ENCODE measurements at places on chromosomes 5 and 9.

DNA sequence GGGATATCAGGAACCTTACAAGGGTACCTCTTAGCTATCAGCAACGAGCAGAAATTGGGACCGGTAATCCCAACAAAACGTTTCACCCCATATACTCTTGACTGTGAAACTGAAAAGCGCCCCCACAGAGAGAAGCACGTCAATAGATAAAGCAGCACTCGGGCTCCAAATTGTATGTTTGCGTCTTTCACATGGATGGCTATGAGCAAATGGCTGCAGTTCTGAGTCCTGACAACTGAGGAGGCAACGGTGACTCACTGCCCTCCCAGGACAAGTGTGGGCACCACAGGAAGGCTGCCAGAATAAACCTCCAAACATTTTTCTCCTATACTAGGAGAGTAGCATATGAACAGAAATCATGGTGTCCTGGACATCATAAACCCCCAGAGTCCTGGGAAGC is 36.6 kb downstream of the SEMA4D start:
- peak; percentile 42 for DNase-seq

DNA sequence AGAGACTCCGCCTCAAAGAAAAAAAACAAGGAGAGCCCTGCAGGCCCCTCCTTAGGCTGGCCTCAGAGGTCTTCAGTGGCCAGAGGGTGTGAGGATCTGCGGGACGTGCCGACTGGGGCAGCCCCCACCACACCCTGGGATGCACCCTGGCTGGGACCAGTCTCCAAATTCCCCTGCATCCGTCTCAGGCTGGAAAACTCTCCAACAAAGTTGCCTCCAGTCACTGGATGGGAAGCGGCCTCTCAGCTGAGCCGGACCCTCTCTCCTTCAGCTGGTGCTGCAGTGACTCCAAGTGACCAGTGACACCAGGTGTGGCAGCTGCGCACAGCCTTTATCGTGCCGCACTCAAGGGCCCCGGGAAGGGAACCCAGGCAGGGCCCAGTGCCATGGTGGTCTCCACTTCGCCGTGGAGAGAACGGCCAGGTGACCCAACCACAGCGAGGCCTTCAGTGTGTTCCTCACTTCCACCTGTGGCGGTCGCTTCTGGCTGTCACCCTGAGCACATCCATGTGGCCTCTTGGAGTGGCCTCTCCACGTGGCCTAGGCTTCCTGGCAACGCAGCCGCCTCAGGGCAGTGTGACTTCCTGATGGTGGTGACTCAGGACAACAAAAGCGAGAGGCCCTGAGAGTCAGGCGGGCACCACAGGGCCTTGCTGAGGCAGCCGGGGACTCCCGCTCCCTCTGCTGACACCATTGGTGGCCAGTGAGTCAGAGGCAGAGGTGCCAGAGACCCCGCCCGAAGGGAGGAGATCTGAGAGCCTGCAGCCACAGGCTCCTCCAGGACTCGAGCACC is 19.3 kb upstream of the CAMSAP1 start:
- peak; percentile 81 for DNase-seq

DNA sequence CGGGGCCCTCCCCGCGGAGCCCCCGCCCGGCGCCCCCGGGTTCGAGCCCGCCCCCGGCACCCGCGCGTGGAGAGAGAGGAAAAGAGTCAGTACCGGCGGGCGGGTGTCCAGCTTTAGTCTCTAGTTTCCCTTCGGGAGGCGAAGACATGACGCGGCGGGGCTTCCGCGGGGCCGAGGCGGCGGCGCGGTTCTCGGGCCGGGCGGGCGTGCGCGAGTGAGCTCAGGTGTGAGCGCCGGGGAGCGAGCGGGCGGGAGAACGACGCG is 181 bp downstream of the DAP start:
- no peak for DNase-seq

DNA sequence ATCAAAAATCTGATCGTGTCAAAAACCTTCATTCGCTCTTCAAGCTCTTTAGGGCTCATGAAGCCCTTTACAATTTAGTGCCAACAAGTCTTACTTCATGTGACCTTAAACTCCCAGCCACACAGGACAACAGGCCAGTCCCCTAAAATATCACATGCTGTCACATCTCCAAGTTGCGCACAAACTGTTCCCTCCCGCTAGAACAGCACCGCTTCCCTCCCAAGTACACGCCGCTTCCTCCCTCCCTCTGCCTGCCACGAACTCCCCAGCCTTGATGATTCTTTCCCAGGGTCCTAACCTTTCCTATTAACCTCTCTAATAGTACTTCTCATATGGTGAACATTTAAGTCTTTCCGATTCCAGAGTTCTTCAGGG is 91.2 kb downstream of the TLE1 start:
- no peak for DNase-seq

DNA sequence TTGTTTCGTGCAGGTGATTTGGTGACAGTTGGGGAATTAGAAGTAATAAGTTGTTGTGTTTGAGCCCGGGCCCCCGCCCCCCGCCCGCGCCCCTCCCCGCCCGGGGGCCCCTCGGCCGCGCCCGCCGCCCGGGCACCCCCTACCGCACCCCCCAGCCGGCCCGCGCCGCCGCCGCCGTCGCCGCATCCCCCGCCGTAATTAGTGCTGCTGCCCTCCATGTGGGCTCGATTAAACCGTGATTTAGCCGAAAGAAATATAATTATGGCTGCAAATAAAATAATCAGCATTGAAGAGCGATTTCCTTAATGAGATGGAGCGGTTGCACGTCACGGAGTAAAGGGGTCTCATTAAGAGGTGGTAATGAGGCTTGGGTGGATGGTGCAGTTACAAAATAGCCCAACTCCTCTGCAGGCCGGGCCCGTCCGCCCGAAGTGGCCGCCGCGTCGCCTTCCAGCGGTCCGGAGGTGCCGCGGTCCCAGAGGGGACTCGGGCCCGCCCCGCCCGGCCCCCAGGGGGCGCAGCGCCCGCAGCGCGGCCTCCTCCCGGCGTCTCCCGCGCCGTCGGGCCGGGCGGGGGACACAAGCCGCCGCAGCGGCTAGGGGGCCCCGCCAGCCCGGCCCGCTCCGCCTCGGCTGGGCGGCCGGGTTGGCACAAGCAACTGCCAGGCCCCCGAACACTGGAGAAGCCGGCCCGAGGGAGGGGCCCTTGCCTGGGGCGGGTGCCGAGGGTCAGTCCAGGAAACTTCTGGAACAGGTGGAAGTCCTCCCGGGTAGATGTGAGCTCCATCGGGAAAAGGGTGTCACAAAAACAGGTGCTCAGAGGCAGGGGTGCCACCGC is 6.9 kb upstream of the OTP start:
- no peak for DNase-seq

- no peak for DNase-seq
Measured at GRCh38 chr5:169099801-169100734, 200.9 kb downstream of the SLIT3 start.

- no peak for DNase-seq
Measured at GRCh38 chr9:28651050-28651722, 1077.9 kb upstream of the C9orf72 start.

DNA sequence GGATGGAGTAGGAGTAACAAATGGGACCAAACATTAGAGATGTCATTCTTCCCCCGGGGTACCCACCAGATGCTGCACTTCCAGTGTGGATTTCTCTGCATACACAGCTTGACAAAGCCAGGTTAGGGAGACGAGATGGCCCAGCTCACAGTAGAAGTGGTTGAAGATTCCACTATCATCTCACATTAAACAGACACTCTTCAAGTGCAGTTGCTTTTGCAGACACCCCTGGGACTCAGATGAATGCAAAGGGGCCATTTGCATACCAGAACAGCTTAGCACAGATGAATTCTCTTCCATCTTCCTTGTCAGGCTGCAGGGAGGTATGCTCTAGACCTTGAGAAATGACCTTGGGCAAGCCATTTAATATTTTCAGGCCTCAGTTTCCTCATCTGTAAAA is 12.6 kb upstream of the C5orf58 start:
- DNase-seq: no peak

DNA sequence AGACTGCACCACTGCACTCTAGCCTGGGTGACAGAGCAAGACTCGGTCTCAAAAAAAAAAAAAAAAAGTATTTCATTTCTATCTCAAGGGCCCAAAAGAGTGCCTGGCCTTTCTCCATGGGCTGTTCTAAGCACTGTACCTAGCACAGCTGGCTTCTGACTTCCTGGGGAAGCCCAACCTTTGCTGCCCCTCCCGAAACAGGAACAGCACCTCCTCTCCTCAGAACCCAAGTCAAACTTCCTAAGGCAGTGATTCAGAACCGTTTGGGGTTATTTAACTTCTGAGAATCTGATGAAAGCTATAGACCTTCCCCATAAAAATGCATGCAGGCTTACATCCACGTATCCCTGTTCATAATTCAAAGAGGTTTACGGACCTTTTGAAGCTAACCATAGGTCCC is 57.8 kb downstream of the NRG2 start:
- no peak for DNase-seq

DNA sequence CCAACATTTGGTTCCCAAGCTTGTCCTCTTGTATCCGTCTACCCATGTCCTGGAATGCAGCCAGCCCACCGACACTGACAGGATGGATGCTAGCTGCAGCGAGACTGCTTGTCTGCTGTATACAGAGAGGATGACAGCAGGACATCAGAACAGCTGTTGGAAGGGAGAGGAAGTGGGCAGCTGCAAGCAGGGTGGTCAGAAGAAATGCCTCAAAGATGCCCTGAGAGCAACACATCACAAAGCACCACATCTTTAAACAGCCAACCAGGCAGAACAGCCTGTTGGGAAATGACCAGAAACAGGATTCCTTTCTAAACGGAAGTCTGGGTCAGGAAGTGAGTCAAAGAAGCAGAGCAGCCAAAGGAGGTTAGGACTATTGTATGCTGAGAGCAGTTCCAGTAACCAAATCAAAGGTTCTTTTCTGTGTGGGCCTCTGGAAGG is 219.1 kb downstream of the NDUFS4 start:
- peak; percentile 15 for DNase-seq

GRCh38 chr5:77367741-77368140 is 124.4 kb downstream of the WDR41 start:
- peak; percentile 46 for DNase-seq

- DNase-seq: no peak
Measured at GRCh38 chr5:140631831-140632365, 1.1 kb downstream of the CD14 start.

- DNase-seq: no peak
Measured at GRCh38 chr5:107604146-107604910, 66.4 kb downstream of the EFNA5 start.

DNA sequence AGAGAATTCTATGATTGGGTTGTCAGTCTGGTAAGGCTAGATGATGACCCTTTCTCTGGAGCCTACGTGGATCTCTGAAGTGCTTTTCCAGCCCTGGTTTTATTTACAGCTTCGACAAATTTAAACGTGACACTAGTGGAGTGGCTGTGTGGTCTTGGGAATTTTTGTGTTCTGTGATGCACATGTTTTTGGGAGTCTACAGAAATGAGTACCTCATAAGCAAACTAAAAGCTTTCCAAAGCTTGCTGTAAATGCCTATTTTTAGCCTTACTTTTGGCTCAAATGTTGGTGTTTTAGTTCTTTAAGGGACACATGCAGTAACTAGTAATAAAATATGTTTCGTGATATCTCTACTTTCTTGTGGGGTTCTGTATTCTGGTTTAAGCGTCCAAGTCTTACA is 3.3 kb downstream of the LARP1 start:
- DNase-seq: no peak
